ENCODE measurements at places on chromosomes 6 and 20.

DNA sequence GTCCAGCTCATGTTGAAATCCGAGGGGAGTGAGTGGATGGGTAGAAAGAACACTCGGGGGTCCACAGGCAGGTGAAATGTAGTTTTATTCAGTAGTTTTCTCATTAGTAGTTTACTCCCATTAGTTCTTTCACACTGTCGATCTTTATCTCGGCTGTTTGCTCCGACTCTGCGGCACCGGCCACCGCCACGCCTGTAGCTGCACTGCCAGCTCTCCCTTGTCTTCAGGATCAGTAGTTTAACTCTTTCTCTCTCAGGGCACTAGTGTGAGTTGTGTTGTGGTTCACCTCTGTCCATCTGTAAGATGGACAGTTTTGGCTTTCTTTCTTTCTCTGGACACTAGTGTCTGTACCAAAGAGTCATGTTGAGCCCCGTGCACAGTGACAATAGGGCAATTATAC is 195.7 kb downstream of the LMBRD1 start:
- DNase-seq, result no peak

GRCh38 chr6:133227344-133227743 is 13.8 kb upstream of the EYA4 start:
- DNase-seq, result no peak

DNA sequence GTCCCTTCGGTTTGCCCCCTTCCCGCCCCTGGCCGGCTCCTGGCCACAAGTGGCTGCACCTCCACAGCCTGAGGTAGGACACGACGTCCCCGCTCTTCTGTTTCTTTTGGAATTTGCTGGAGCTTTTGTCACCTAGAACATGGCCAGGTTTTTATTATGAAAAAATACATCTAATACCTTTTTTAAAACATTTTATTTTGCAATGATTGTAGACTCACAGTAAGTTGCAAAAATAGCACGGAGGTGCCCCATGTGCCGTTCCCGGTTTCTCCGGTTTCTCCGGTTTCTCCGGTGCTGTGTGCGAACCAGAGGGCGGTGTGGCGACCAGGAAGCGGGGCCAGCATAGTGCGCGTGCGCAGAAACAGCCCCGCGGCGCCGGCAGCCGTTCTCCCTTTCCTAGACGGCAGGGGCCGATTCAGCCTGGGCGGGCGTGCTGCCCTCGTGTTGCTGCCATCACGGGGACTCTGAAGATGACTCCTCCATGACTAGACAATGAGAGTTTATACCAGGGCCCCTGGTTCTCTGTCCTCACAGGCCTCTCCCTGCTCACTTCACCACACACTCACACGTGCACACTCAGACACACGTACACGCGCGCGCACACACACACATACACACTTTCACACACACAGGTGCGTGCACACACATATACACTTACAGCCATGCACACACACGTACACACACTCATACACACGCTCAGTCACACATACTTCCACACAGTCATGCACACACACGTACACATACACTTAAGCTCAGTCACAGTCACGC is 102.1 kb downstream of the TMEM242 start:
- DNase-seq, result peak; percentile 95

DNA sequence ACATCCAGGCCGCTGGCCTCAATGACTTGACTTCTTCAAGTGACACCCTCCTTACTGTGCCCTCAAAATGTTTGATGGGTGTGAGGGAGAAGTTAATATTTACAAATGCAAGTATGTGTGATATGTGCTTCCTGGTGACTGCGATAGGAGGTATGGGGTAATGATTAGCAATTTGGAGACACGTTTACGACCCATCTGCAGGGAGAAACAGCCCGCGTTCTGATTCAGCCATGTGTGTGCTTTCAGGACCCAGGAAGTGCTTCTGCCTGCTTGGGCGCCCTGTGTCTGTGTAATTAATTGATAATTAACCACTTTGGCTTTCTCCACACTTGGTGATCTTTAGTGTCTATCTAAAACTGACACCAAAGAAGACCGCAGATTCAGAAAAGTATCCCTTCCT is 25.0 kb downstream of the SIRPA start:
- no peak for DNase-seq

GRCh38 chr6:17966451-17966850 is 21.0 kb downstream of the KIF13A start:
- DNase-seq, result no peak

GRCh38 chr20:6583134-6583738 is 184.2 kb upstream of the BMP2 start:
- DNase-seq, result peak; percentile 67

DNA sequence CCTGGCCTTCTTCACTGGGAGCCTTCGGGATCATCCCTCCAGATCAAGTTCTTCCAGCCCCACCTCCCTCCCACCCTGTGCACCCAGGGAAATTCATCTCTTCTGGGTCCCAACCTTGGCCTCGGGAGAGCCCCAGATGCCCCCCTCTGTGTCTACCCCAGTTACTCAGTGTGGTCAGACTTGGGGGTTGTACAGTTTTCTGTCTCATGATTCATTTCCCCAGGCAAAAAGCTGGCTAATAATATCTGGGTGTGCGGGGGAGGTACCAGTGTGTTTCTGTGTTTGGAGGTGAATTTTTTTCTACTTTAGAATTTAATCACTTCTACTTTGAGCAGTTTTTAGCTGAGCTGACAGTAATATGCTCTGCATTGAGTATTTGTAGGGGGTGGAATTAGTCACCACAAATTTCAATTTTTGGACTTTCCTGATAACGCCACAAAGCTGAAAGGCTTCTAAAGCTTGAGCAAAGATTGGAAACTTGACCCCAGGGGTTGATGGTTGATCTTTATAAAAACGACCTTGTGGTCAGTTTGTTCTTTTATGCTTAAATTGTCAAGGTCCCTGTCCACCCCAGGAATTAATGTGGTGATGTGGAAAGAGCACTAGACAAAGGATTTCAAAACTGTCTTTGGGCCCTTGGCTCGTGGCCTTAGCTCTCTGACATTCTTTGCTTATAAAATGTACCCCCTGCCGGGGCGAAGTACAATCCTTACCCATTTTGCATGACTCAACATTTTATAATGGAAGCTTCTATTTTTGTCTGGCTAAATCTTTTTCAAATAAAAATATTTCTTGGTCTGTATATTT is 284.7 kb upstream of the TAB2 start:
- DNase-seq, result peak; percentile 62

DNA sequence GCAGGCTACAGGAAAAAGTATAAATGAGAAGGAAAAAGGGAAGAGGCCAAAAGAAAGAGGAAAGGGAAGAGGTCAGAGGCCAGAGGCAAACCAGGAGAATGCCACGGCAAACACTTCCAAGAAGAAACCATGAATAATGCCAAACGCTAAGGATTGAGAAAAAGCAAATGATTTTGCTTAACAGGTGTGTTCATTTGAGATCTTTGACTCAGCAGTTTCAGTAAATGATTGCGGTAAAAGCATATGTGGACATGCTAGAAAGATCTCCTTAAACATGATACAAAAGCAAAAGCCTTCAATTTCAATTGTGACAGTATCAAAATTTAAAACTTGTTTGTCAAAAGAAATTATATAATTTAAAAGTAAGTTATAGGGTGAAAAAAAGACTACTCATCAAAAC is 70.6 kb downstream of the UBE3D start:
- DNase-seq, result no peak

DNA sequence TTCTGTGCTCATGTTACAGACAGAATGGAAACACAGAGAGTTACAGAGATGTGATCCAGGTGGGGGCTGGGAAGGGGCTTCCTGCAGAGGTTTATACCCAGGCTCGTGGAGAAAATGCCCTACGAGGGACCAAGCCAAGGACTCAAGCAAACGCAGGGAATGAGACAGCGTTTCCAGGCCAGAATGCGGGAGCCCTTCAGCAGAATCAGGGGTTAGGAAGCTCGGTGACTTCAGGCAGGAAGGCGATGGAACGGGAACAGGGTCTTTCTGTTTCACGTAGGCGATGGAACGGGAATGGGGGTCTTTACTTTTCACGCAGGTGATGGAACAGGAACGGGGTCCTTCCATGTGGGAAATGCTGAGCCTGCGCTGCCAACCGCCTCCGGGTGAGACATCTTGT is 82.6 kb downstream of the THBS2 start:
- DNase-seq, result no peak

- DNase-seq, result no peak
Measured at GRCh38 chr6:159844737-159845645, 44.9 kb downstream of the PNLDC1 start.

GRCh38 chr6:165729307-165729936 is 66.4 kb upstream of the PDE10A start:
- peak; percentile 20 for DNase-seq

- no peak for DNase-seq
Measured at GRCh38 chr20:51410586-51411325, 131.8 kb downstream of the NFATC2 start.

DNA sequence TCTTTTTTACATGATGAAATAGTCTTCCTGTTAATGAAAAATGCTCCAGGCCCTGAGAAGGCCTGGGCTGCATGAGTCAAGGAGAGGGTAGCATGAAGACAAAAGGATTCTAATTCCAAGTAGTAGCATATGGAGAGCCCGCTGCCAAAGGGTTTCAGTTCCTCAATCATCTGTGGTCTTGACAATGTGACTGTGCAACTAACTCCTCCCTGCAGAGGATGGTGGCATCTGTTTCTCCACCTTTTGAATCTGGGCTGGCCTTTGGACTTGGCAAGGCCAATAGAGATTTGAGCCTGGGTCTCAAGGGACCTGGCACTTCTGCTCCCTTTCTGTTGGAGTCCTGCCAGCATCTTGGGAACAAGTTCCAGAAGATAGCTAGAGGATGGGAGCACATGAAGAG is 35.1 kb upstream of the ANKEF1 start:
- peak; percentile 35 for DNase-seq
